Brain (organoid and tissue), 16 donors: ENCODE measurements at places on chromosomes 7 and 10.

DNA sequence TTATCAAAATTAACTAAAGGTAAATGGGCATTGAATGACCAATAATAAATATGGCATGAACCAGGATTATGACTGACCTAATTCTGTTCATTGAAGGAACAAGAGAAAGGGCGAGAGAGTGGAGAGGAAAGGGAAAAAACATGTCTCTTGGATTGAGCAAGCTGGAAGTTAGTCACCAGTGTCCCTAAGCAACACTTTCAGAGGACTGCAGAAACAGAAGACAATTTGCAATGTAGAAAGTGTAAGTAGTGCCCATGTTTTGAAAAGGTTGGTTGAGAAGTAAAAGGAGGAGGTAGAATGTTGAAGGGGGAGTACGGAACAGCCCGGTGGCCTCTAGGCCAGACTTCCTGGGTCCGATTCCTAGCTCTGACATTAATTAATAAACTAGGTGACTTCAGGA lies 94.6 kb downstream of the FAS start:
- no peak for DNase-seq

GRCh38 chr10:96616961-96617360 lies 30.1 kb upstream of the TM9SF3 start:
- DNase-seq: no peak

DNA sequence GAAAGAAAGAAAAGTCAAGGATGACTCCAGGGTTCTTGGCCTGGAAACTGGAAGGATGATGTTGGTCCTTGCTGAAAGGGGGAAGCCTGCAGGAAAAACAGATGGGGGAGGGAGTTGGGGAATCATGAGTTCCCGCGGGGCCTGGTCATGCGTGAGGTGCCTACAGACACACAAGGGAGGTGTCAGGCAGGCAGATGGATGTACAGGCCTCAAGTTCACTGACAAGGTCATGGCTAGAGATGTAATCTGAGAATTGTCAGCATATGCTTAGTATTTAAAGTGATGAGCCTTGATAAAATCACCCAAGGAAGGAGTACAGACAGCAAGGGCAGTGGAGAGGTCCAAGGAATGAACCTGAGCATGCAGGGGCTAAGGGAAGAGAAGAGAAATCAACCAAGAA lies 46.8 kb downstream of the DLG5 start:
- no peak for DNase-seq

DNA sequence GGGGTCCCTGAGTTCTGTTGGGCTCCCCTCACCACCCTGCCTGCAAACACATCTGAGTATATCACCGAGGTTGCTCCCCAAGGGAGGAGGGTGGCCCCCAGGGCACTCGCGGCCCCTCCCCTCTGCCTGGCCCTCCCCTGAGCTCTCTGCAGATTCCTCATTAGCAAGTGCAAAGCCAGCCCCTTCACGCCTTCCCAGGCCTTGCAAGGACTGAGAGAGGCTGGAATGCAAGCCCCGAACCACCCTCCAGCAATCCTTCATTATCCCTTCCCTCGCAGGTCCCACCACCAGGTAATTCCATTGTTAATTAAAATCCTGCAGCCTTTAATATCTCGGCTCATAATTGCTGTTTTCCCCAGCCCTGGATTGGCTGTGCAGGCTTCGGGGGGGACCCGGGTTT lies 35.3 kb upstream of the MYL10 start:
- DNase-seq: peak; percentile 62

GRCh38 chr7:47933215-47933614 lies 15.1 kb downstream of the PKD1L1 start:
- no peak for DNase-seq

DNA sequence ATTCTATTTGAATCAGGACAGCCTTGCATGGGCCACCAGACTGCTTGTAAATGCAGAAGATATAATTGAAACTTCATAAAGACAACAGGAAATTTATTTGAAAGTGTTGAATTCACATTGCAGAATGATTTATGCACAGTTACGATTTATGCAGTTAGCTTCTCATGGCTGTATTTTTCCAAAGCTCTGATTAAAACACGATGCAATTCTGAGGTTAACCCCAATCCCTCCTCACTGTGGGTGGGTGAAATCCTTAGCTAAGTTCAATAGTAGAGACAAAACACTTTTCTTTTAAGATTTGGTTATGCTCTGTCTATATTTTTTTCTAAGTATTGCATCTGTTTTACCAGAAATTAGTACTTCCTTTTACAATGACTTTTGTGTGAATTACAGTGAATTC lies 728.8 kb upstream of the IGFBP3 start:
- no peak for DNase-seq

GRCh38 chr10:22657024-22657423 lies 57.4 kb downstream of the PIP4K2A start:
- no peak for DNase-seq
